ENCODE measurements at places on chromosomes 4 and X.
A peak's percentile ranks its signal among the peaks of the same experiment; 100 is the strongest.

GRCh38 chr4:185068837-185069236 lies 50.5 kb downstream of the HELT start:
- no peak for DNase-seq

DNA sequence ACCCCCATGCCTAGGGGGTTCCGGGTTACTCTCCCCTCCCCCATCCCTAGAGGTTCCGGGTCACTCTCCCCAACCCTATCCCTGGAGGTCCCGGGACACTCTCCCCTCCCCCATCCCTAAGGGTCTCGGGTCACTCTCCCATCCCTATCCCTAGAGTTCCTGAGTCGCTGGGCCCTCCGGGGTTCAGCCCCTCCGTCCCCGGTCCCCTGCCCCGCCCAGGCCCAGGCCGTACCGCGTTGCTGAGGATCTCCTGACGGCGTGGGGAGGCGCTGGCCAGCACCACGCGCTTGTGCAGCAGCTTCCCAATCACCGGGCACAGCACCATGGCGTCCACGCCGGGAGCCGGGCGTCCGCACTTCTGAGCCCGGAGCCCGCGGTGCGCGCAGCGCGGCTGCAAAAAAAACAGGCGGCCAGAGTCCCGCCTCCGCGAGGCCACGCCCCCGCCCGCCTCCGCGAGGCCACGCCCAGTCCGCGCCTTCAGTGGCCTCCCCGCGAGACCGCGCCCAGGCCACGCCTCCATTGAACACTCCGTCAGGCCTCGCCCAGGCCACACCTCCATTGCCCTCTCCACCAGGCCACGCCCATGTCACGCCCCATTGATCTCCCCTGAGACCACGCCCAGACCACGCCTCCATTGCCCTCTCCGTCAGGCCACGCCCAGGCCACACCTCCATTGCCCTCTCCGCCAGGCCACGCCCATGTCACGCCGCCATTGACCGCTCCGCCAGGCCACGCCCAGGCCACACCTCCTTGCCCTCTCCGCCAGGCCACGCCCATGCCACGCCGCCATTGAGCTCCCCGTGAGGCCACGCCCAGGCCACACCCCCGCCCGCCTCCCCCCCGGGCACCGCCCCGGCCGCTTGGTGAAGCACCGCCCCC lies at the start of gene ASMTL:
Gene ASMTL (minus strand): TSS at position 394 of the 879 bp plus-strand sequence. CDS start 69 bp downstream, at position 325.
- DNase-seq, result peak; percentile 100

DNA sequence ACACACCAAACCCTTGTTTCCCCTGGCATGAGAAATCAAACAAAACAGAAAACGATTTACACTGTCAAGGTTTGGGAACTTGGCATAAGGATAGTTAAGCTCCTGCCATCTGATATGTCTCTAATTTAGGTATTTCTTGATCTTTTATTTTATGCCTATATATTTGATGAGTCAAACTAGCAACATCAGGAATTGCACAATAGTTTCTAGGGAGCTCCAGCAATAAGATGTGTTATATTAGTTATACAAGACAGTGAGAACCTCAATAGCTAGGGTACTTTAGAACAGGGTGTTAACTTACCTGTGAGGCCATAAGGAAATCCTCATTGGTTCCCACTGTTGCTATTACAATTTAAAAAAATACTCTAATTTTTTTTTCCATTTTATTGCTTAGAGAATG lies 474.2 kb downstream of the GBA3 start:
- no peak for DNase-seq

GRCh38 chr4:148782284-148782683 lies 340.1 kb upstream of the NR3C2 start:
- DNase-seq, result no peak

GRCh38 chr4:170398218-170398617 lies 308.5 kb upstream of the AADAT start:
- DNase-seq, result no peak

DNA sequence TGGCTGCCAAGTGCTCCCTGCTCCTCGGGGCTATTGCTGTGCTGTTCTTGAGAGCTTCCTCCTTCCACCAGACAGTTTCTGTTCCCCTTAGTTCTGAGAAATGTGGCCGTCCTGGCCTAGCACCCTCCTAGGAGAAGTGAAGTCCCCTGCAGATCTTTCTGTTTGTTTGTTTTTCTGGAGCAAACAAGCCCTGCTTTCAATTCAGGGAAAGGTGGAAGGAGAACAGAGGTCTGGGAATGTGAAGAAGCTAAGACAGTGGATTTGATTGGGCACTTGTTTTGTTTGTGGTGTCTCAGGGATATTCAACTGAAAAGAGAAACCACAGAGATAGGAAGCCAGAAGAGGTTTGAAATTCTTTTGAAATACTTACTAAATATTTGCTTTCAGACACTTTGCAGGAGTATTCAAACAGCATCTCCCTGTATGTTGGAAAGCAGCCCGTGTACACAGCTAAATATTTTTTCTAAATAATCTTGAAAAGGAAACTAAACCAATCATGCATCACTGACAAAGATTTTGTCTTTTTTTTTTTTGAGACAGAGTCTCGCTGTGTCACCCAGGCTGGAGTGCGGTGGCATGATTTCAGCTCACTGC lies 36.5 kb upstream of the PPM1K start:
- no peak for DNase-seq

DNA sequence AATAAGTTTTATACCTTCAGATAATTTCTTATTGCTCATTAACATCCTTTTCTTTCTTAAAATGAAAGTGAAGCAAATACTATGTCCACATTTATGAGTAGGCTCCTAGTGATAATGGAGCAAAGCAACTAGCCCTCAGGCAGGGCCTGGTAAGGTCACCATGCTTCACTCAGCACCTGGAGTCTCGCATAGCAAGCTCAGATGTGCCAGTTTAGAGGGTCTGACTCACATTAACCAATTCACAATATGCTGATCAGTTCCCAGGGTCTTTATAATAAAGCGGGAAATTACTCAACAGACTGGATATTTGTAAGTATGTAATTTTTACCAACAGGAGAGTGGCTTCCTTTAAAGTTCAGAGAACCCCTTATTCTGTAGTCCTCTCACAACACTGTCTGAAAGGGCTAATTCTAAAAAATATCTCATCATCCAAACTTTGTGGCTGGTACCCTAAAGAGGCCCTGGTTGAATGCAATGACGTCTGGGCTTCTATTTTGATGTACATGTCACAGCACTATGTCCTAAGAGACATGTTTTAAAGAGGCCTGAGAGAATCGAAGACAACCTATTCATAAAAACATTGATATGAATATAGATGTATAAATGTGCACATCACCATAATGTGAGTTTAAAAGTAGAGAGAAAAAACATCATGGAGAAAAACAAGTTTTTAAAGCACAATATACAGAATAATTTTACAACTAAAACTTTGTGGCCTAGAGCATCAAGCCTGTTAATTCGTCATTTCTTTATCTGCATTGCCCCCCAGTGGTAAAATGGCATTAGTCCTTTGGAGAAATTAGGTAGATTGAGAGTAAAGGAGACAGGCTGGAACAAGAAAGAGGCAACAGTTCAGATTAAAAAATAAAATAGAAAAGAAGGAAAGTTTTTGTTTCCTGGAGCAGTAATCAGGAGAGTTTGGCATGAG lies 44.3 kb downstream of the IL21 start:
- no peak for DNase-seq

DNA sequence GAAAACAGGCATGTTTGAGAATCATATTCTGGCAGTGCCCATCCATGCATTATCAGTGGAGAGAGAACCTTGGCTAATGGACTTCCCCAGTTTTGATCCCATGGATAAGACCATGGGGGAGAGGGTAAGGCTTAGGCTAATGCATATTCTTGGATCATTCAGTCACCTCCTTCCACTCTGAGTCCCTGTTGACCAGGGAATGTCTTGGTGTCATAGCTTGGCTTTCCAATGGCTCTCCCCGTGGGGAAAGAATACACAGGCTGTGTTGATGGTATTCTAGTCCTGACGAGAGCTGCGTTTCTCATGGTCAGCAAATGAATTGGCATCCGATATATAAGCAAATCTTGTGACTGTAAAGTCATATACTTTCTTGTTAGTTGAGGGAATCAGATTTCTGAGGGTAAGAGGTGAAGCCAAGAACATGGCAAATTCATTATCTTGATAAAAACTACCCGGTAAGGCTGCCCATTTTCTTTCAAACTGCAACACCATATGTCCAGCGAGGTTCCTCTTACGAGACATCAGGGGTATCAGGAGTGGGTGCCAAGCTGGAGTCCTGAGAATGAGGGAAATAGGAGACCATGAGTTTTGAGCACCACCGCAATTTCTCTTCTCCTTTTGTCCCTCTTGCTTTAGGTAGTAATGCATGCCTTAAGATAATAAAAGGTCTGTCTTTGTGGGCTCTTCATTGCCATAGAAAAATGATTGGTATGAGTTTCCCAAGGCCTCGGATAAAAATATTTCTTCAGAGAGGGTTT lies 18.0 kb downstream of the RHOH start:
- no peak for DNase-seq

DNA sequence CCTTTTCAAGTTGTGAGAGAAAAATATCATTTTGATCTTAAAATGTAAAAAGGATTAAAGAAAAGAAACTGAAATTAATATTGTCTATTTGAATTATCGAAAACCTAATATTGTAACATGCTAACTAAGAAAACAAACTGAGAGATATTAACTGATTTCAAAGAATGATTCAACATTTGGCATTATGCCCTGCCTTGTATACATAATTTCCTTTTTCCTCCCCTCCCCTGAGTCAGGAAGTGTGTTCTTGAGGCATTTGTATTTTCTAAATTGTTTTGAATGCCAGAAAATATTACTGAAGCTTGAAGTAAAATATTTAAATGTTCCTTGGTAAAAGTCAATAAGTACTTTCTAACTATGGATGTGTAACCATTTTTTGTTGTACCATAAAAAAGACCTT lies 49.4 kb downstream of the RPS6KA3 start:
- no peak for DNase-seq

DNA sequence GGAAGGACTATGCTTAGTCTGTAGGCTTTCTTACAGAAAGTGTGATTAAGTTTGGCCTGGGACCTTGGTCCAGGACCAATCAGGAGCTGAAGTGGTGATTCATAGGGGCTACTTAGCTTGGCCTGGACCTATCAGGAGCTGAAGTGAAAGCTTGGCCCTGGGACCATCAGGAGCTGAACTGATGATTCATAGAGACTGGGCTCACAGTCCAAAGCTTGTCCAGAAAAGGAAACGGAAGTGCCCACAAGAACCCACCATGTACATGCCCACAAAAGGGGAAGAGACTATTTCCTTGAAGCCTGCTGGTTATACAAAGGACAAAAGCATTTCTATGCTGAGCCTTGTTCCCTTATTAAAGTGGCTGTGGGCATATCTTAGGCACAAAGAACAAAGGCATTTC lies 12.6 kb downstream of the TENT5D start:
- no peak for DNase-seq

- DNase-seq, result no peak
Observed at GRCh38 chr4:35771571-35771970, 472.7 kb downstream of the ARAP2 start.

DNA sequence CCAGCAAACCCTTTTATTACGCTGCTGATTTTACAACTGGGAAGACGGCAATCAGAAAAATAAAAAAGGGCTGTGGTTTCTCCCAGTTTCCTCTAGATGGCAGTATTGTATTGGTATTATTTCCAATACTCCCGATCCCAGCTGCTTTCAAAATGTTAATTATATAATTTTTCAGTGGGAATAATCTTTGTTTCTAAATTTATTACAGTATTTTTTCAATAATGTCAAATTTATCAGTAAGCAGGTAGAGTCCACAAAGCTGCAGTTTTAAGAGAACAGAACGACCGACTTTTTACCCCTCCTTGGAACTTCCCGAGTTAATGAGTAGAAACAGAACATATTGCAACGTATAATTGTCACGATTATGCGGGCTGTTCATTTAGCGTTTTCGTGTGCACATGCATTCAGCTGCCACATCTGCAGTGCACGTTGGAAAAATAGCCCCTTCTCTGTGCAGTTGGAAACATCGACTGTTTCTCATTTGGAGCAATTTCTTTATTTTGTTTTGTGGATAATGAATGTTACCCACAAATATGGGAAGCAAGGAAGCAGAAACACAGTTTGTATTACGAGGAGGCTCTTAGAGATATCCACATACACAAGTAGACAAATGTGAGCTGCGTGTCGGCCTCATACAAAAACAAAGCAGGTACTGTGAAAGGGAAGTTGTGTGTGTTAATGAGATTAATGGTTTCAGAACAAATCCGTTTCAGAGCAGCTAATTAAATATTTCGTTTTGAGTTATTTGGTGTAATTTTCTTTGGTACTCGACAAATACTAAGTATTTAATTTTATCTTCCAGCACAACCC lies 188.0 kb downstream of the STIM2 start:
- DNase-seq, result no peak

DNA sequence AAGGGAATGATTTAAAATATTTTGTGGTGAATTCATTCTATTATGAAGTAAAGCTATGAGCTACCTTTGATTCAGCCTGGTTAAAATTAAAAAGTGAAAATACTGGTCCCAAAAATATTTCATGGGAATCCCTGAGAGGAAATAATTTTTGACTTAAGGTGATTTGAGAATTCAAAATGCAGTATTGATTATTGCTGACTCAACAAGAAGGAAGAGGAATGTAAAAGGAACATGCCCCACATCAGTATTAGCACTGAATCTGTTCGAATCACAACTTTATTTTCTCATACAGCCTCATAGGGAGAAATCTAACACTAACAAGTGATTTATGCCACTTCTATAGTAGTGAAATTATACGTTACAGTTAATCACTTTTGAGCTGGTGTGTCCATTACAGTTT lies 27.7 kb downstream of the EIF2S3 start:
- no peak for DNase-seq
